ENCODE measurements at places on chromosomes 6 and 20.

DNA sequence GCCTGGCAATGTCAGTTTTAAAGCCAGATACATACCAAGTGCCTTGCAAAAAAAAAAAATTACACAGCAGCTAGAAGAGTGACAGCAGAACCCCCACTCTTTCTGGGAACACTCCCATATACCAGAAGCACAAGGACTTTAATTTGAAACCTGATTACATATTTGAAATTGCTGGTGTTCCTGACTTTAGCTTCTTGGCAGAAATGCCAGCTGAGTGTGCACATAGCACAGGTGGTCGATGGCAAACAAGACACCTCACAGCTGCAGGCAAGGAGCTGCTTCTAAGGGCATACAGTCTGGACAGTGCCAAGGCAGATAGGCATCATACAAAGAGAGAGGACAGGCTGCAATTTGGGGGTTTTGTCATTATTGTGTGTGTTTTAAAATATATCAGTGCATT is 150.7 kb upstream of the SGK1 start:
- no peak for DNase-seq

DNA sequence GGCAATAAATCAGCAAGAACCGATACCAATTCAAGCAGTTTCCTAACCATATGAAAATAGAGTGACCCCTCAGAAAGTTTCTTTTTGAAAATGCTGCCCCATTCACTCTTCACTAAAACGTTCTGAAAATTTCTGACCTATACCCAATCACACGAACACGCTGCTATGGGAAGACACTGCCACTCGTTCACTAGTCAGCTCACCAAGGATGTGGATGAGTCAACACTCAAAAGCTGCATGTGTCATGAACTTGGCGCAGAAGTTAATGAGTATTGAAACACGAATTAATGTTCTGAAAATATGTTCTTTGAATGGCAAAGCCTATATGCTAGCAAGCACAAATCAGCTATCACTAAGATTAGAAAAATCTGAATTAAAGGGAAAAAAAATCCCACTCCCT is 84.2 kb downstream of the PREP start:
- no peak for DNase-seq

DNA sequence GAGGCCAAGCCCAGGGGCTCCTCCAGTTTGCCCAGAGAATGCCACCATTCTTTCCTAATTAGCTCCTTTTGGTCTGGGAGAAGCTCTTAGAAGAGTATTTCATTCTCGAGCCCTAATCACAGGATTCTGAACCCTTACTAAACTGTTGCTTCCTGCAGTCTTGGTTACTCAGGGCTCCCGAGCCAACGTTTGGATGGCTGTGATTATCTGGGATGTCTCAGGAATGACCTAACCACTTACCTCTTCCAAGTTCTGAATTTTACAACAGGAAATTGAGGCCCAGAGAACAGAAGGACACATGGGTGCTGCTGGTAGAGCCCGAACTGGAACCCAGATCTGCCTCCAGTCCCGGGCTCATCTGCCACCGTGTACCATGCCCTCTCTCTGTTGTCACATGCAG is 22.2 kb upstream of the PNPLA1 start:
- DNase-seq = no peak

DNA sequence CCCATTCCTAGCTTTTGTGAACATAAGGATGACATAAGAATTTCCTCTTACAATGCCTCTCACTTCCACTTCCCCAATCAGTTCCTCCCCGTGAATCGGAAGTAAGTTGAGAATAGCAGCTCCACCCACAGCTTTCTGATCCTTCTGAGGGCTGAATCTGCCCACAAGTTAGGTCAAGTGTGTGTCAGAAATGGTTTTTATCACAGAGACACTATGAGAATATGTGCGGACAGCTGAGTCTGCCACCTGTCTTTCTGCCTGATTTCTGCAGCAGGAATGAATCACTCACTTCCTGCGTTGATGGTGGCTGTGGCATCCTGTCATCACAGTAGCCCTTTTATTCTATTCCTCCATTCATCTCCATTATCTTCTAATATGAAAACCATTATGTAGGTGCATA is 70.2 kb downstream of the RIN2 start:
- no peak for DNase-seq

DNA sequence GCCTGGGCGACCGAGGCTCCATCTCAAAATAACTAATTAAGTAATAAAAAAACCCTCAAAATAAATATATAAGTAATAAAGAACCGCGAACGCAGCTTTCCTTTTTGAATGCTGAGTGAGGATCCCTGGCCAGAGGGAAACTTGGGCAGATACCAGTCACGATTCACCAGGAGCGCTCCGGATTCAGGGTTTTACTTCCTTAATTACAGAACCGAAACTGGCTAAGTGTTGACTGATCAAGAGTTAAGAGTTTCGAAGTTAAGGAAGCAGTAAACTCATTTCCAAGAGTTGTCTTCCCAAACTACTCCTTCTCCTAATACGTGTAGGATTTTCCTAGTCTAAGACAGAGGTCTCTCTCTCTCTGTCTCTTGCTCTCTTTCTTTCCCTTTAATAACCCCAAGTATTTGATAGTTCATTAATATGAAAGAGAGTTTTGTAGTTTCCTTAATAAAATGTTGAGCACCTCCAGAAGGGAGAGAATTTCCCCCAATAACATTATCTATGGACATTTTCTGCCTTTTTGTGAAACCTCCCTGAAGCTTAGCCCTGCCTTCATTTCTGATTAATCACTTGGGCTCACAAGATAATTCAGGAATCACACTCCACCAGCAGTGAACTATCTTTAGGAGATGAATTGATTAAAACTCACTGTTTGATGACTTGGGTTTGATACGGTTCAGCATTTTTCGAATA is 61.4 kb upstream of the ZNF217 start:
- no peak for DNase-seq

DNA sequence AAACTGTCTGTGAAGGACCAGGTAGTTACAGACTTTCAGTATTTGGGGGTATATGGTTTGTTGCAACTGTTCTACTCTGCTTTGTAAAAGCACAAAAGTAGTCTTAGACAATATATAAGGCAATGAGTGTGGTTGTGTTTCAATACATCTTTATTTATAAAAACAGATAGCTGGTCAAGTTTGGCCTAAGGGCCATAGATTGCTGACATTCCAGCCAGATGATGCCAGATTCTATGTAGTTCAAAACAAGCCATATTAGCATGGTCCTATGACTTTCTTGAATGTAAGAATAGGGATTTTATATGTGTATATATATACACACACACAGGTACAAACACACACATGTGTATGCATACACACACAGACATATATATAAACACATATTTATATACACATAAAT is 201.8 kb downstream of the GRIK2 start:
- no peak for DNase-seq

DNA sequence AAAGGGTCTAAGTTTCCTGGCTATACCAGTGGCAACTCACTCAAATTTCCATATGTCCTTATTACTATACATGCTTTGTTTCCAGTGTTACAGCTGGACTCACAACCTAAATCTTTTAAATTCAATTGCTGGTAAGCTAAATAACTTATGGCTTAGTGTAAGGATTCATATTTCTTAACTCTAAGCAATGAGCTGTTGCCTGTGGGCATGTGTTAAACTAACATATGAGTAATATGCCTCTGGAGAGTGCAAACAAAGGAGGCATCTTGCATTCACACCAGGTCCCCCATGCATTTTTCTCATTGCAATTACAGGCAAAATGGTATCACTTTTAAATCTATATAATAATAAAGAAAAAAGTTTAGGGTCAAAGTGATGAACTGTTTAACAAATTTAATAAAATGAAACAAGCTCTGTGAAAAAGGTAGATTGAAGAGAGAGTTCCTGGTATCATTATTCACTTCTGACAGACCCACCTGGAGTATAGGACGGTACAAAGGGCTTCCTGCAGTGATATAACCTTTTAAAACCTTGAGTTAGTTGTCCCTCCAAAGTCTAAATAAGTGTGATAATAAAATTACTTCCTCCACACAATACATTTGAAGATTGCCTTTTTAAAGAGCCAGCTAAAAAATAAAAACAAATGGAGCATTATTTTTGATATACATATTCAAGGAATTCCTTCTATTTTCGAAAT is 57.6 kb upstream of the HMGCLL1 start:
- no peak for DNase-seq

GRCh38 chr20:24584078-24584477 is 114.6 kb downstream of the SYNDIG1 start:
- no peak for DNase-seq

DNA sequence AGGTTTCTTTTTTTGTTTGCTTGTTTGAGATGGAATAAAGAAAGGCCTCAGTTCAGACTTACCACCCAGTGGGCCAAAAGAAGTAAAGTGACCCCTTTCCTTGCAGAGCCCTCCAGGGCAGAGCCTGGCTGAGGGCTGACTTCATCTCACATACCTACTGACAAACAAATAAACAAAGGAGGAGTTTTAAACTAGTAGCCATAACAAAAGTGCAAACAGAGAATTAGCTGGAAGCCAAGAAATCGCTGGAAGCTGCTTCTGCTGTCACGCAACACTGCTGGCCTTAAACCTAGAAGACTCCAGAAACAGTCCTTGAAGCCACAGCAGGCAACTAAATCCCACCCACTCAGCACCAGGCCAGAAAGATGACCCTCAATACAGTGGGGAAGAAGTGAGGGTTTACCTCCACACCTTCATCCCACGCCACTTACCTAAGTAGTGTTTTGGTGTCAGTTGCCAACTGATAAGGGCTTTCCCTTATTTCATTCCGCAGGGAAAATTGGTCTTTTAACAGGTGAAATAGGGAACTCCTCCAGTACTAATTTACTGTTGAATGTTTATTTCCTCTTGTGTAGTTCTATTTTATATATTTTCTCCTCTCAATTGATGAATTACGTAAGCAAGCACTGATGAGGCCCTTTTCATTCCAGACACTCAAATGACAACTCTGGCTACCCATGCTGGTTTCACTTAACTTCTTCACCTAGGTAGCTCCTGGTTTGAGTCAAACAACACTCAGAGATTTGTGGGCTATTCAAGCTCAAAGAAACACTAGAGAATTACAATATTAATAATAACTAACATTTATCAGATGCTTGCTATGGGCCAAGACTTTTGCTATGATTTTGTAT is 46.2 kb downstream of the EDN1 start:
- DNase-seq = no peak

GRCh38 chr6:15842727-15843117 is 179.9 kb upstream of the DTNBP1 start:
- no peak for DNase-seq

DNA sequence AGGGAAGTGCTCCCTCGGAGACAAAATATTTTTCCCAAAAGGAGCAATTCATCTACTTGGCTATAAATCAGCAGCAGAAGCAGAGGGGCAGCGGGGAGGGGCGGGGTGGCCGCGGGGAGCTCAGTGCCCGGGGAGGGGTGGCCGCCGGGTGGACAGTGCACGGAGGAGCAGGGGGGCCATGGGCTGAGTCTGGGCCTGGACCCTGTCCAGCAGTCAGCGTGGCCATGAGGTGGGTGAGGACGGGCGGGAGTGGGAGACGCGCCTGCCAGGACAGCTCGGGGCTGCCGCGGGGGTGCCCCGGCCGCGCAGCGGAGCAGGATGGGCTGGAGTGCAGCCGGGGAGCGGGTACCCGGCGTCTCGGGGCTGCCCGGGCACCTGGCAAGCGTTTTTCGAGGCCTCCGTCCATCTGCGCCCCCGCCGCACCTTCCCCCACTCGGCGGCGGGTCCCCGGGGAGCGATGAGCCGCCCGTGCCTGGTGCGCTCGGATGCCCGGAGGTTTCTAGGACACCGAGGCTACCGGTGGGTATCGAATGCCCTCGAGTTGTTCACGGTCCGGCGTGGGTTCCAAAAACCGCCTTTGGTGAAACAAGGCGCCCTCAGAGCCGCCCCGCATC is 229.5 kb downstream of the THBS2 start:
- no peak for DNase-seq
